ENCODE measurements at places on chromosomes 3 and 15. TPM values are rescaled to one million over a fixed set of nuclear protein-coding genes. Genes with fewer than 3 reads are reported as not detected.

The KLF15 gene
- polyA plus RNA-seq = 0.91 TPM

The SMCO1 gene
- polyA plus RNA-seq = 2.3 TPM

The NR2C2 gene
- 41.2 TPM for polyA plus RNA-seq

The PGBD4 gene
- not detected for polyA plus RNA-seq

The DAZL gene
- not detected for polyA plus RNA-seq

The SLC9A9 gene
- 16.5 TPM for polyA plus RNA-seq

All from muscle of arm (tissue), 14 donors.